ENCODE measurements at places on chromosomes 7 and 10. TPM values are rescaled to one million over a fixed set of nuclear protein-coding genes. Genes with fewer than 3 reads are reported as not detected.

Gene LIPF
- total RNA-seq, result not detected

DNA sequence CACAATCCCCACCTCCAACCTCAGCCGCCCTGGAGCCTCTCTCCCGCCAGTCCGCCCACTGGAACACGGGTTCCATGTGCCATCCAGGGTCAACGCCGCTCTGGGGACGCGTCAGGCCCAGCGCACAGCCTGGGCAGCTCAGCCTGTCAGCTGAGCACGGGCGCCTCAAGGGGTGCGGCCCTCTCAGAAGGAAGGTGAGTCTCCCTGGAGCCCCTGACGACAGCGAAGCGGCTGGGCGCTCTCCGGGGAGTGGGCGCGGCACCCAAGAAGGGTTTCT, 1.2 kb upstream of the SLC18A3 start:
- no peak for DNase-seq

Gene ATG9B
- total RNA-seq, result 6.8 TPM

Gene ASAH2B
- total RNA-seq, result 1.5 TPM

DNA sequence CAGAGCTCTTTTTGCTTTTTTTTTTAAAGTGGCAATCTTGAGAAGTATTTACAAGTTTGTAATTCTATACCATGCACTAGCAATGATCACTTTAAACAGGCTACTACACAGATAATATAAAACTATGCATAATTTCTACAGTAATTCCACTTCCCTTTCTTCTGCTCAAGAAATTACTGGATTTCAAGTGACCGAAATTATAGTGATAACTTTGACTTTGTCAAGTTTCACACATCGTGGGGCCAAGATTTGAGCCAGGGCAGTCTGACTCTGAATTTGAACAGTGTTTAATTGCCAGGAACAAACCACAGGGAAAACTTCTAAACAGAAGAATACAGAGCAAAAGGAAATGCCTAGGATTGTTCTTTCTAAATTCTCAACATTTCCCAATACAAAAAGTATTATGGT, 288.3 kb upstream of the MKLN1 start:
- DNase-seq, result no peak

Gene IQUB
- total RNA-seq, result not detected

DNA sequence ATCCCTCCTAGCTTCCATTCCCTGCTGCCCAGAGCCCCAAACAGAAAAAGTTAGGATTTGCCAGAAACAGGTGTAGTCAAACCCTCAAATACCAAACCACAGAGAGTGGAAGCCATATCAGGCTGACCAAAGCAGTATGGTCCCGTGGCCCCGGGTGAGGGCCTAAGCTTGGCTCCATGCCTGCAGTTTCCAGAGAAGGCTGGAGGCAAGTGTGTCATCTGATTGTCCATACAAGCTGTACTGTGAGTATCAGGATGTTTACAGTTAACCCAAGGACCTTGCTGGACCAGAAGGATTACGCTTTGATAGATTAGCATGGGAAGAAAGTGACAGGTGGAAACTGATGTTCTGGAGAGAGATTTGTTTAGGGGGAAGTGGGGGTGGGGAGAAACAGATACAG, 96.3 kb downstream of the PRKAG2 start:
- no peak for DNase-seq

GRCh38 chr7:130899638-130900401, 165.8 kb upstream of the KLF14 start:
- no peak for DNase-seq

GRCh38 chr7:7138897-7139296, 43.4 kb upstream of the C1GALT1 start:
- no peak for DNase-seq

GRCh38 chr7:125363873-125364272, 434.2 kb upstream of the POT1 start:
- no peak for DNase-seq

Gene SPDYE16
- total RNA-seq, result 0.16 TPM

Gene OR2A42
- total RNA-seq, result not detected

Gene ADRA2A
- not detected for total RNA-seq

- no peak for DNase-seq
Observed at GRCh38 chr7:136308230-136308629, 331.1 kb upstream of the MTPN start.

Gene SNCG
- total RNA-seq, result not detected

GRCh38 chr7:20075992-20076820, 141.0 kb downstream of the MACC1 start:
- DNase-seq, result no peak

DNA sequence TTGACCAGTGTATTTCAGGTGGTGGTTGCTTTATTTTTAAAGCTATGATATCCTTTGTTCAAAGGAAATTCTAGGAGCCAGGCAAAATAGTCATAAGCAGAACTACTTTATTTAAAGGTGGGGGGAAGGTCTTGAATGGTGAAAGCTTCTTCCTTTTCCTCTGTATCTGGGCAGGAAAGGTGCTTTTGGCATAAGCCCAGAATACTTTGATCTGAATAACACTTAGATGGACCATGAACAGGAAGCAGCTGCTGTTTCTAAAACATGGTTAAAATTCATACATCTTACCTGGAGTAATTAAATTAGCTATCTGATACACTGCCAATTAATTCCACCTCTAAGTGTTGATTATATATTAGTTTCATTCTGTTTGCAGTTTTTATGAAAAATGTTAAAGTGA, 13.3 kb downstream of the ZNF804B start:
- DNase-seq, result no peak

- no peak for DNase-seq
Observed at GRCh38 chr10:24779737-24780136, 56.0 kb upstream of the ARHGAP21 start.

Gene HYAL4
- not detected for total RNA-seq

GRCh38 chr7:137895301-137896221, 48.8 kb upstream of the DGKI start:
- no peak for DNase-seq

Gene UNCX
- not detected for total RNA-seq

- no peak for DNase-seq
Observed at GRCh38 chr10:91709394-91709798, 76.5 kb upstream of the PPP1R3C start.

DNA sequence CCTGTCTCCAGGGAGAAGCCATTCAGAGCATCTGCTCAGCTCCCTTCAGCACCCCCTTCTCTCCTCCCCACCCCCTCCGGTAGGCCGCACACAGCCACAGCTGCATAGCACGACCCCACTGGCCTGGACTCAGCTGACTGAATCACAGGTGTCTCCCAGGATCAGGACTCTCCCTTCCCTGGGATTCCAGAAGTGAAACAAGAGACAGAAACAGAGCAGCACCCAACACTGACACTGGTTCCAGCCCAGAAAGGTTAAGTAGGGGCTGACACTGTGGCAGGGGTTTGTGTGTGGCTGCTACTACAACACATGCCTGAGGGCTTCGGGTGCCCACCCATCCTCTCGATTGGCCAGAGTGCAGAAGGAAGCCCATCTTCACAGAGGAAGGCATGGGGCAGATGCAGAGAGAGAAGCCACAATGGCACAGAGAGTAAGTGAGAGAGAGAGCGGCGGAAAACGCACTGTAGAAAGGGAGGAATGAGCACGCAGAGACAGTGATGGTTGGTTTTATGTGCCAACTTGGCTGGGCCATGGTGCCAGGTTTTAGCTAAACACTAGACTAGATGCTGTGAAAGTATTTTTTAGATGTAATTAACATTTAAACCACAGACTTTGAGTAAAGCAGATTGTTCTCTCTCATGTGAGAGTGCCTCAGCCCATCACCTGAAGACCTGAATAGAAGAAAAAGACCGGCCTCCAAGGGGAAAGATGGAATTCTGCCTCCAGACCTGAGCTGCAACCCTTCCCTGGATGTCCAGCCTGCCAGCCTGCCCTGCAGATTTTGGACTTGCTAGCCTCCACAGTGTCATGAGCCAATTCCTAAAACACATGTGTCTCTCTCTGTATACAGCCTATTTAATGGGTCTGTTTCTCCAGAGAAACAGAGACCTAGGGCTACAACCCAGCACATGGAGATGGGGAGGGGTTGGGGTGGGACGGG, 107.5 kb downstream of the GRB10 start:
- no peak for DNase-seq

Gene RPS24
- total RNA-seq, result 1,455 TPM

DNA sequence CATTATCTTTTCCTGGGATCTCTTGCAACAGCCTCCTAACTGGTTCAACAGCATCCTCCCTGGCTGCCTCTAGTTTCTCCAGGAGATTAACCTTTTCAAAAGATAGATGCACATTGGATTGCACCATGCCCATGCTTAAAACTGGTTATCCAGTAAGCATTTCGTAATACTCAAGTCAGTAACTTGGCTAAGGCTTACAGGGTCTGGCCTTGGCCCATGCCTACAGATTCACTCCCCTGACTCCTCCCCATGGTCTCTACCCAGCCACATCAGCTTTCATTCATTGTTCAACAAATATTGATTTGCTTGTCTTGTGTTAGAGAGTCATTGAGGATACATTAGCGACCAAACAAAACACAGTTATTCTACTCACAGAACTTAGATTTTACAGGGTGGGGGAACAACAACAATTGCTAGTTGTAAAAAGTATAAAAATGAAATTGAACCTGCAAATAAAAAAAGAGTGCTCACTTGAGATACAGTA, 1.8 kb upstream of the KIF20B start:
- no peak for DNase-seq

Gene PILRA
- total RNA-seq, result 11.5 TPM

DNA sequence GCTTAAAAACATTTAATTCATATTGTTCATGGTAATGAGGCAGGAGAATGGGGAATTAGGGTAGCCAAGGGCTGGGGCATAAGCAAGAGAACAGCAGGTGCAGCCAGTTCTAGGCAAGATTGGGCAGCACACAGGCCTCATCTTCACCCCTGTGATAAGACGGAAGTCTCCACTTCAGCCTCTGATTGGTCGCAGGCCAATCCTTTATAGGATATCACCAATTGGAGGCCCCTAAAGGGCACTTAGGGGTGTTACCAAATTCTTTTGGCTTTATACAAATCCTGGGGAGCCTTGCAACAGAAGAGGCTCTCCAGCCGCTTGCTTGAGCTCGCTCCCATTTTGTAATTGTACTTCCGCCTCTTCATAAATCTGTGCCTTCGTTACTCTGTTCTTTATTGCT, 231.1 kb downstream of the REEP3 start:
- no peak for DNase-seq

GRCh38 chr7:103418241-103418640, 27.8 kb downstream of the SLC26A5 start:
- DNase-seq, result no peak

Gene OR2A12
- total RNA-seq, result not detected

- no peak for DNase-seq
Observed at GRCh38 chr7:81873559-81873958, 103.7 kb upstream of the HGF start.

Gene ELFN1
- not detected for total RNA-seq

GRCh38 chr7:155705623-155706360, 61.3 kb downstream of the RBM33 start:
- DNase-seq, result no peak

- DNase-seq, result no peak
Observed at GRCh38 chr7:136039577-136040345, 62.6 kb upstream of the MTPN start.

Gene BMPER
- not detected for total RNA-seq

DNA sequence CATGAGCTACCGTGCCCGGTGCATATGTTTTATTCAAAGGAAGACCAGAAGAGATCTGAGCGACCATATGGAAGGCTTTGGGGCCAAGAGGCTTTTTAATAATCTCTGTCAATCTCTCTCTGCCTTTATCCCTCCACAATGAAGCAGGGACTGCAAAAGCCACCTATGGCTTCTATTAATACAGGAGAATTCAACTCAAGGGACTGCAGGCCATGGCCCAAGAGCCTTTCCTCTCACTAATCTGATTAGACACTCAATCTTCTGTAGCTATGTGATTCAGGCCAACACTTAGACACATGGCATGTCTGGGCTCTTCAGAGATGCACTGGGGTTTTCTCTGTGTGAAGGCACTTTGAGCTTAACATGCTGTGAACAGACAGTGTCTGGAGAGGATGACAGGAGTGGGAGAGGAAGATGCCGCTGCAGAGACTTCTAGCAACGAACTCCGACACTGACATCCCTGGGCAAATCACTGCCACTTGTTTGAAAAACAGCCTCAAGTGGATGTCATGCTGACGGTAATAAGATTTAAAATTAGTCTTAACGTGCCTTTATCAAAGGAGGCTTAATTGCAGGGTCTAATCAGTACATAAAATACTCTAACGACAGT, 114.4 kb upstream of the AOAH start:
- DNase-seq, result no peak

DNA sequence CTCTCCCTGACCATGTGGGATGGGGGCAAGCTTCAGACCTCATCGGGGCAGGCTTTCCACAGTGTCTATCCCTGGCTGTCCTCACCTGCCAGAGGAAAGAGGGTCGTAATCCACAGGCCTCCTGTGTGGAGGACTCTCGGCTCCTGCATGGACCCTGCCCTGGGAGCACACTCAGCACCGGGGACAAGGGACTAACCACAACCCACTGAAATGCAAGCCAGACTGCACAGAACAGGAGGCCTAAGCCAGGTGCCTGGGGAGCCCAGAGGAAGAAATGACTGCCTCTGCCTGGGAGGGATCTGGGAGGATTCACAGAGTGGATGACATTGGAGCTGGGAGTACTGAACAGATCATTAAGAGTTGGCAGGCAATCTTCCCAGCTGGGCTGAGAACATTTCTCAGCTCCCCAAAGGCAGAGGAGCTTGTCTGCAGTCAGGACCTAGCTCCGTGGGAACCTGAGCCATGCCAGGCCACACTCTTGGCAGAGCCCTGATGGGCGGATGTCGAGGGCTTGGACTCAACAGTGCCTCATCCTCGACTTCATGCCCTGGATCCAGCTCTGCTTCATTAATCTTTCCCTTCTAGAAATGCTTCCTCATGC, 213.4 kb downstream of the USP6NL start:
- DNase-seq, result no peak

Gene KAT6B
- 40.3 TPM for total RNA-seq

Gene APBB1IP
- total RNA-seq, result 76.0 TPM

- DNase-seq, result no peak
Observed at GRCh38 chr7:94908323-94909178, 1.2 kb downstream of the PPP1R9A start.

- no peak for DNase-seq
Observed at GRCh38 chr10:113158183-113158582, 208.1 kb downstream of the TCF7L2 start.

Gene SEMA3E
- not detected for total RNA-seq

- no peak for DNase-seq
Observed at GRCh38 chr10:114819322-114819721, 2.3 kb upstream of the FHIP2A start.

Gene HTR5A
- total RNA-seq, result not detected
